ENCODE measurements at places on chromosomes 1 and 21. TPM values are rescaled to one million over a fixed set of nuclear protein-coding genes. Genes with fewer than 3 reads are reported as not detected.
A peak's percentile ranks its signal among the peaks of the same experiment; 100 is the strongest.

GRCh38 chr1:29415156-29415830, 179.0 kb downstream of the PTPRU start:
- no peak for DNase-seq

DNA sequence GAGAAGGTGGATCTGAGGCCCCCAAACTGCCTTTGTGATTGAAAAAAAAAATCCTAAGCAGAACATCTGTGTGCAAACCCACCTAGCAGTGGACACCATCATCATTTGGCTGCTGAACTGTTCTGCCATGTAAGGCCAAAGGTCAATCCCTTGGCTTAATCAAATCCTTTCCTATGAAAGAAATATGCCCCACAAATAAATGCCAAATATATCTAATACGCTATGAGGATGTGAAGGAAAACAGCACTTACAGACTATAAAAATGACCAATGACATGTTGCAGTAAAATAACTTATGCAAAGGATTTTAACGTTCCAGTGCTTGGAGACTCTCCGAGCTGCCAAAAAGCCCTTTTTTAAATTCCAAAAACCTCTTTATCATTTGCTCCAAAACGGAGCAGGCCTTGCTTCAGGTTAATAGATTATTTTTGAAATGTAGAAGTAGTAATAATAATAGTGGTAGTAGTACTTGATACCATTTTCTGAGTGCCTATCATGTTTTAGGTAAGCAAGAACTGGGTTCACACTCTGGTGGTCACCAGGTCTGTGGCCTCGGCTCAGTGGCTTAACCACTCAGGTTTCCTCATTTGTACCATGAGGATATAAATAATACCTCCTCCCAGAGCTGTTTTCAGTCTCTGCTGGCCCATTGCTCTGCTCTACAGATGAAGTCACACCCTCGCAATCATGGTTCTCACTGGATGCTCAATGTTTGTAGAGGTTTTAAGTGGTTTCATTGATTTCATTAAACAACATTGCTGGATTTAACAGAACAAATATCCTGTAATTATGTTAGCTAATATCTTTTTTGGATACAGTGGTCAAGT, 47.9 kb upstream of the EDEM3 start:
- DNase-seq, result no peak

DNA sequence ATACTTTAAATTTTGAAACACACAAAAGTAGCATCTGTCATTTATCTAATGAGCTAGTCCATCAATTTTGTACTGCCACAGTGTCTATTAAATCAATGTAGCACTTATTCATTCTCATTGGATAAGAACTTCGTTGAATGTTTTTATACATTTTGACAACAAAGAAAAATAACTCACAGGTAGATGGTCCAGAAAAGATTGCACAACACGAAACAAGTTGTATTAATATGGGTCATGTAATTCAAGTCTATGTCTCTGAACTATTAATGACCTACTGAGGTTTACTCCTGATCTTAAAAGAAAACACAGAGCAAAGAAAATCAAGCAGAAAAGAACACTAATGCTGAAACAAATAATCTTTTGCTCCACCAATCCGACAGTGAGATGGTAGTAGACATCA, 15.3 kb downstream of the HP1BP3 start:
- DNase-seq, result no peak

DNA sequence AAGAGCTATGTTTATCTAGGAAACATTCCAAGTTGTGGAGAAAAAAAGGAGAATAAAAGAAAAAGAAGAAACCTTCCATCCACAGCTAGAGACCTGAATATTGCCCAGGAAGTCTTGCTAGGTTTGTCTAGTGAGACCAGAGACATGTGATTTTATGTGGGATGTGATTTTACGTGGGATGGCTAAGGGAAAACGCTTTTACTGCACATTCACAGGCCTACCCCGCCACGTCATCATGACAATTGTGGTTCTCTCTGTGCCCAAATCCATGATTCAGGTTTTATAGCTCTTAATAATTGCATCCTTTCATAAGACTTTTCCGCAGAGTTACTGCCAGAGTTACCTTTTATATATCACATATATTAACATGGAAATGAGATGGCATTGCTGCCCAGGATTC, 86.4 kb upstream of the SSX2IP start:
- no peak for DNase-seq

- DNase-seq, result no peak
Observed at GRCh38 chr1:87426463-87427249, 98.0 kb downstream of the LMO4 start.

GRCh38 chr1:67031121-67031858, 22.7 kb downstream of the SLC35D1 start:
- no peak for DNase-seq

DNA sequence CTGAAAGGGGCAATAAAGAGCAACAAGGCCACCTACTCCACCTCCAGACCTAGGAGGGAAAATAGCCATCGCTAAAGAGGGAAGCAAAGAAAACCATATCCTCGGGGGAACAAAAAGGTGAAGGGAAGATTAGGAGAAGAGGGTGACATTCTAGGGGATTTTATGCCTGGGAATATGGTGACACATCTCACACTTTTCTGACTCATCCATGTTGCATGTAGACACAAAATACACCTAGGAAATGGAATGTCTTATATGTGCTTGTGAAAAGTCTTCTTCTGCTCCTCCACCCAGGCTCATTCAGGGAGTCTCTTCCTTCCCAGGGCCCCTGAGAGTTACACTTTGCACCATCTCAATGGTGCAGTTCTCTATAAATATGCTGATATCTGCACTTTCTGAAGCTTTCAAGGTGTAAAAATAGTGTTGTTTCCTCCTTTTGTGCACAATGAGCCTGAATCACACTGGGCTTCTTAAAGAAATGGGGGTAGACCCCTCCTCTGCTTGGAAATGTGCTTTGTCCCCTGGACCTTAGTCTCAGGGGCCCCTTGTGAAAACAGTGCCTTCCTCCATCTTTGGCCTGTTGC, 195.9 kb downstream of the CYYR1 start:
- DNase-seq, result no peak

DNA sequence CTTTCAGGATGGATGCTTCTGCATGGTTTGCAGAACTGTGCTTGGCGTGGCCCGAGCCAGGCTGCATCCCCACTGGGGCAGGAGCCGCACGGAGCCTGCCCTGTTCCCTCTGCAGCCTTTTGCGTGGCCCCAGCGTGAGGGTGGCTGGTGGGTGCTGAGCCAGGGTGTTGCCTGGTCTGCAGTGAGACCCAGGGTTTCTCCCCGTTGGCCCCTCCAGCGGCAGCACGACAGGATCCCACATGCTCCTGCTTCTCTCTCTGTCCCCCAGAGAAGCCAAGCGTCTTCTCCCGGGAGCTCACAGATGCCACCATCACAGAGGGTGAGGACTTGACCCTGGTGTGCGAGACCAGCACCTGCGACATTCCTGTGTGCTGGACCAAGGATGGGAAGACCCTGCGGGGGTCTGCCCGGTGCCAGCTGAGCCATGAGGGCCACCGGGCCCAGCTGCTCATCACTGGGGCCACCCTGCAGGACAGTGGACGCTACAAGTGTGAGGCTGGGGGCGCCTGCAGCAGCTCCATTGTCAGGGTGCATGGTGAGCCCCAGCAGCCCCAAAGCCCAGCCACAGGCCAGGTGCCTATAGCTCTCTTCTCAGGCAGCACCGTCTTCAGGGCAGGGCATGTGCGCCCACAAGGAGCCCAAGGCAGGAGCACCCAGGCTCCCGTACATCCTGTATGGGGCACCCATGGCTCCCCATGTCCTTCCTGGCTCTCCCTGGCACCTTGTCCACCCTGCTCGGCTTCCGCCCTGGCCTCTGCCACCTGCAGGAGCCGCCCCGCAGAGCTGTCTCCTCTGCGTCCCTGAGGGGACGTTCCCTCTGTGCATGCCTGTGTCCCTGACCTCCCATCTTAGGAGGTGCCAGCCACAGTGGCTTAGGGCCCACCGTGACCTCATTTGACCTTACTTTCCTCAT, 78.9 kb downstream of the OBSCN start:
- DNase-seq, result peak; percentile 8

DNA sequence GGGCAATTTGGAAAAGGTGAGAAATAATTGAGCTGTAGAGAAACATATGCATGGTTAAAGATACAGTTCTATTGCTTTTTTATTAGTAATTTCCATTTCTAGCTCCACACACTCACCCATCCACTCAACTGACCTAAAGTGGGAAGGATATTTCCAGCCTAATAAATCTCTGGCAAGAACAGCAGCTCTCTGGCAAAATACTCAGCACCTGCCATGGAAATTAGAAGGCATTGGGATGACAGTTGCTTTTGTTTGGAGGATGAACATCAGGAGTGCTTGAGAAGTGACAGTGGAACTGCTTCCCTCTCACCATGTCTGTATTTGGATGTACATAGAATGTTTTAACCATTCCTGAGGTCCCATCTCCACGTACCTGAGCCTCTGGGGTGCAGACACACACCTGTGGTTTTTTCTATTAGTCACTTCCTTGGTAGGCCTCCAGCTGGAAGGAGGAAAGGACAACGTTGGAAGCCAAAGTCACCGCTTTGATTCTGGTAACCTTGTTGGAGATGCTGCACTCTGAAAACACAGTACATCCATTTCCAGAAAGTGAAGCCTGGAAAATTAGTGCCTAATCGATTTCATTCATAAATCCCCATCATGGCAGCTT, 62.3 kb upstream of the RUNX1 start:
- DNase-seq, result no peak

GRCh38 chr1:6498576-6499111, 7.2 kb upstream of the PLEKHG5 start:
- DNase-seq, result no peak

DNA sequence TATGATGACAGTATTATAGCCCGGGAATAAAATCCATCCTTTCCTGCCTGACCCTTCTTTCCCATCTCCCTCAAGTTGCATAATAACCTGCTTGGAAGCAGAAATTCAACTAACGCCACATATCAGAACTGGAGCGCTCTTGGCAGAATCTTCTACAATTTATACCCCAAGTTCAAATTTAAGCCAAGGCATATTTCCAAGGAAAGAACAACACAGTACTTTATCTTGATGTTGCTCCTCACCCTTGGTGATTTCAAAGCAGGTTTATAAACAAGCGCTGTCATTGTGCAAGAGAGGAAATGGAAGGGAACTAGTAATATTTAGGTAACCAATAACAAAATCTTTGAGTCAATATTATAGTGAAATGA, 38.0 kb upstream of the PTGFRN start:
- DNase-seq, result no peak

- DNase-seq, result peak; percentile 33
Observed at GRCh38 chr1:151511636-151512215, 539 bp downstream of the CGN start.

DNA sequence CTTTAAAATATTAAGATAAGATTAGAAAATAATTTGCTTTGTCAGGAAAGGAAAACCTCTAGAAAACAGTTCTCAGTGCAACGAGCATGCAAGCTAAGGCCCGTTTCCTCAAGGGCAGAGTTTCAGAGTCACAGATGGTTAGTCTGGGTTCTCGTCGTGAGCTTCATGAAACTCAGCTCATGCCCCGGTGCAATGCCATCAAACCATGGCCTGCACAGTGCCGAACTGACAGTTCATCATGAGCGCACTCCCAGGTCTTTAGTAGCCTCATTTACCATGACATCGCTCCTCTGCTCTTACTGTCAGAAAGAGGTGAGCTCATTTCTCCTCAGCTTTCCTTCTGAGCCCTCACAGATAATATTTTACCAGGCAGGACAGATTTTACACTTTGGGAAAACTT, 319.2 kb downstream of the NTNG1 start:
- no peak for DNase-seq

GRCh38 chr1:18256282-18257235, 149.0 kb downstream of the IGSF21 start:
- DNase-seq, result peak; percentile 51

GRCh38 chr1:230824919-230825721, 43.2 kb downstream of the C1orf198 start:
- DNase-seq, result no peak

GRCh38 chr1:110338309-110338885, 780 bp upstream of the RBM15 start:
- peak; percentile 94 for DNase-seq

DNA sequence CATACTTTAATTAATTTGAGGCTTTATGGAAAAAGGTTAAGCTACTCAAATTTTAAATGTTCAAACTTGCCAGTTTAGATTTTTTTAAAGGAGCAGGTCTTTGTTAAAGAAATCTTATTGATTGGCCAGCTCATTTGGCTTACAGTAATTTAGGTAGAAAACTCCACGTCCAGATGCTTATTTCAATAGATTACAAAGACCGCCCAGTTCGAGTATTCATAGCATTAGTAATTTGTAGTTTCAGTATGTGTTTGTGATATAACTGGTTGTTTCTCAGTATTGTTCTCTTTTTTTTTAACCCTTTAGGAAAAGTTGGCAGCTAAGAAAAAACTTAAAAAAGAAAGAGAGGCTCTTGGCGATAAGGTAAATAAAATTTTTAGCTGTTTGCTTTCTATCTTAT, 1.6 kb downstream of the RPF1 start:
- DNase-seq, result no peak

GRCh38 chr1:229271448-229272159, 693 bp downstream of the RAB4A start:
- DNase-seq, result no peak

GRCh38 chr1:157411064-157411463, 141.3 kb downstream of the FCRL5 start:
- no peak for DNase-seq

GRCh38 chr1:233295975-233296322, 424 bp upstream of the PCNX2 start:
- no peak for DNase-seq

- DNase-seq, result no peak
Observed at GRCh38 chr1:74526708-74527107, 14.3 kb upstream of the LRRC53 start.

GRCh38 chr1:12158357-12159092, 8.3 kb upstream of the TNFRSF1B start:
- no peak for DNase-seq

The PEX14 gene
- total RNA-seq, result 24.7 TPM

The CTTNBP2NL gene
- 17.1 TPM for total RNA-seq

The C1orf94 gene
- not detected for total RNA-seq

The MYOM3 gene
- total RNA-seq, result 160 TPM

The FCAMR gene
- total RNA-seq, result not detected

The DHX9 gene
- total RNA-seq, result 89.0 TPM

The UBL4B gene
- total RNA-seq, result not detected

The ITGB2 gene
- 31.5 TPM for total RNA-seq

The CFHR3 gene
- not detected for total RNA-seq

The MROH9 gene
- total RNA-seq, result not detected

The AMY2A gene
- not detected for total RNA-seq

The AADACL3 gene
- total RNA-seq, result 0.09 TPM

The USH2A gene
- 3.9 TPM for total RNA-seq

The NUDT4B gene
- 0.74 TPM for total RNA-seq

The FAM72D gene
- 0.13 TPM for total RNA-seq

The IFI44L gene
- total RNA-seq, result 4.5 TPM

The ACTL8 gene
- not detected for total RNA-seq

The PKLR gene
- not detected for total RNA-seq

The PIK3CD gene
- 4.4 TPM for total RNA-seq

The ADORA1 gene
- 27.9 TPM for total RNA-seq

The PTPRU gene
- total RNA-seq, result 13.6 TPM

The SMYD2 gene
- total RNA-seq, result 8.7 TPM

The CR2 gene
- total RNA-seq, result not detected

The ITLN1 gene
- 389 TPM for total RNA-seq

The MAN1C1 gene
- 11.0 TPM for total RNA-seq

Data from left cardiac atrium (tissue), 4 donors.